ENCODE measurements at places on chromosomes 7 and 10. TPM values are rescaled to one million over a fixed set of nuclear protein-coding genes. Genes with fewer than 3 reads are reported as not detected.

WNT8B gene
- total RNA-seq: not detected

ENTPD1 gene
- not detected for total RNA-seq

LEP gene
- not detected for total RNA-seq

C10orf53 gene
- total RNA-seq: not detected

ZNF479 gene
- not detected for total RNA-seq

DOCK4 gene
- 46.6 TPM for total RNA-seq

TAS2R5 gene
- 0.30 TPM for total RNA-seq

PCLO gene
- 2.2 TPM for total RNA-seq

PSMA2 gene
- 79.8 TPM for total RNA-seq

All from HT1080 (cell line).